HFFc6 (cell line): ENCODE measurements at places on chromosomes 13 and 19.

DNA sequence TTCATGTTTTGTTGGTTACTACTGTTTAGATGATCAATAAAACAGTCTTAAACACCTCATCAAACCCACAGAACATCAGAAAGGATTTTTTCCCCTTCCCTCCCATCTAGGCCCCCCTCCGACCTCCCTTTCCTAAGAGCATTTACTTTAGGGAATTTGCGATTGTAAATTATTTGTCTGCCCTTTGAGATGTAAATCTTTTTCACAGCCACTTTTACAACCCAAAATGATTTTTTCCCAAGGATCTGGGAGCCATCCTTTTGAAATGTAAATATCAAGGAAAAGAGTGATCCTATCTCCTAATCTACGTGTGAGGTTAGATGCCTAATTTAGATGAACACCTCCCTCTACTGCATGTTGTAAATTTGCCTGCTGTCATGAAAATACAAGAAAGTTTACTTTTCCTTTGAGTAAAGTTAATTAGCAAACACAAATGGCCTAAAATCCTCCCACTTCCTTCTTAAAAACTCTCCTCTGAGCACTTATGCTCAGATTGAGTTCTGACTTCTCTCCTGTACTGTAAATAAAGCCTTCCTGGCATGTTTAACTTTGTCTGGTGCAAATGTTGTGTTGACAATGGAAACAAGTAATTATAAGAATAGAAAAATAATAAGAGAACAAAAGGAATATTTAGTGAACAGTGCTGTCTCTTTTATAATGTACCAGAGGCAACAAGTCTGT lies 1646.9 kb upstream of the SPRY2 start:
- no peak for DNase-seq

DNA sequence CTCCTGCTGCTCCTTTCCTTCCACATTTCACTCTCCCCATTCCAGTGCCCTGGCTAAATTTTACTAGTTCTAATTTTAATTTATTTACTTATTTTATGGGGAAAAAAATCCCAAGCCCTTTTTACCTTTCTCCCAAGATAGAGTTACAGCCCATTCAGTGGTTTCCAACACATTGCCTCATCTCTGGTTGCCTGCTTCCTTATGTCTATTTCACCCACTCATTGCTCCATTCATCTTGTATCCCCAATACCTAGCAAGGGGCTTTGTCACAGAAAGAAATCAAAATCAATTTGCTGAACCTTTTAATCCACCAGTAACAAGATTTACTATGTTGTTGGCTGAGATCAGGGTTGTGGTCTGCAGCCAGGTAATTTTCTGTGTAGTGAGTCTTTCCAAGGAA lies 55.9 kb downstream of the LHFPL6 start:
- DNase-seq = no peak

DNA sequence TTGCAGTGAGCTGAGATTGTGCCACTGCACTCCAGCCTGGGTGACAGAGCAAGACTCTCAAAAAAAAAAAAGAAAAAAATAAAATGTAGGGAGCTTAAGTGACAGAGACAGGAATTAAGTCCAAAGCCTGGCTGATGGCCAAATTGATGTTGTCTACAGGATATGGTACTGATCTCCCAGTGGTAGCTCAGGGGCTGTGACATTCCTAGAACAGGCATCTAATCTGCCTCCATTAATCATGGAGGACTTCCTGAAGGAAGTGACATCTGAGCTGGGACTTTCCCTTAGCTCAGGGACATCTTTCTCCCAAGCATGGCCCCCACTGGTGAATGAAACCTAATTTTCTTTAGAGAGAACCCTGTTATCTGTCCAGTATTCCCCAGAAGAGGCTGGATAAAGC lies 11.4 kb upstream of the EDDM13 start:
- no peak for DNase-seq

GRCh38 chr19:11581740-11582139 lies 4.3 kb upstream of the ACP5 start:
- no peak for DNase-seq

GRCh38 chr19:16626796-16627192 lies 1.2 kb downstream of the MED26 start:
- DNase-seq = no peak

- no peak for DNase-seq
These were observed 90.2 kb upstream of the UQCRFS1 start for GRCh38 chr19:29303069-29303718.

DNA sequence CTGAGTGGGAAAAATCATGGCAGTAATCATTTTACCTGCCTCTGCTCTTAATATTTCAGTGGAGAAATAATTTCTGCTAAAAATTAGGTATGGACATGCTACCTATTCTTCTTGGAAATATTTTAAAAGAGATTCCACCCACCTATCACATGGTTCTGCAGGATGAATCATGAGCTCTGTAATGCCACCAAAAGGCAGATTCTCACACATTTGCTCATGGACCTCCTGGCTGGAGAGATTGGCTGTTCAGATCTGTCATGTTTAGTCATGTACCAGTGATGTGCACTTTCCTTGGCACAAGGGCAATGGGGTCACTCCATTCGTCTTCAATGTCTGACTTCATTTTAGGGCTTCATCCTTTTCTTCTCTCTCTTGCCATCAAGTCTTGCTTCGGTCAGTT lies 101.8 kb upstream of the MBNL2 start:
- DNase-seq = peak; percentile 33

DNA sequence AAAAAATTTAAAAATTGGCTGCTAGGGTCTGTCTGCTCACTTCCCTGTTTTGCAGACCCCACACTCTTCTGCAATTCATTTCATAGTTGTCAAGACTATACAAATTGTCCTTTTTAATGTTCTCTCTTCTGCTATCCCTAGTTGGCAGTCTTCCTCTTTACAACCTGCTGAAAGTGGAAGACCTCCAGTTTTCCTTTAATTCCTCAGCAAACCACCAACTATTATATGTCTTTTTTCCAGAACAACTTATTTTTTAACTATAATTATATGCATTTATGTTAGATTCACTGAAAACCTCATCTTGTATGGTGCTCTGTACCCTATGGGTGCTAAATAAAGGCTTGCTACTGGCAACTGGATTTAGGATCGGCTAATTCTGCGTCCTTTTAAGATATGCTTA lies 1.1 kb upstream of the PHF11 start:
- DNase-seq = no peak

DNA sequence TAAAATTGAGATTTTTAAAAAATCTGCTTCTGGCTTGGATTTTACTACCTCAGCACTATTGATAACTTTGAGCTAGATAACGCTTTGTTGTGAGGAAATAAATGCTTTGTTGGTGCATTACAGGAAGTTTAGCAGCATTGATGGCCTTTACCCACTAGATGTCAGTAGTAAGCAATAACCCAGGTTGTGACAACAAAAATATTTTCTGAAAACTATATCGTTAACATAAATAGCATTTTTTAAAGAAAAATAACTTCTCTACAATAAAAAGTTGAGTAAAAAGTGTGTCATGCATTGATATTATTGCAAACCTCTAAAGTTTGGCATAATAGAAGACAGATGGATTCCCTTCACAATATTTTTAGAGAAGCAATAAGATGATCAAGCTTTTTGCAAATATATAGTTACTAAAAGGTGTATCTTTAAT lies 1246.5 kb downstream of the UQCRFS1 start:
- peak; percentile 15 for DNase-seq

- no peak for DNase-seq
These were observed 19.2 kb downstream of the MIER2 start for GRCh38 chr19:325173-325936.

- DNase-seq = no peak
These were observed 42.3 kb downstream of the TPTE2 start for GRCh38 chr13:19519049-19519448.

DNA sequence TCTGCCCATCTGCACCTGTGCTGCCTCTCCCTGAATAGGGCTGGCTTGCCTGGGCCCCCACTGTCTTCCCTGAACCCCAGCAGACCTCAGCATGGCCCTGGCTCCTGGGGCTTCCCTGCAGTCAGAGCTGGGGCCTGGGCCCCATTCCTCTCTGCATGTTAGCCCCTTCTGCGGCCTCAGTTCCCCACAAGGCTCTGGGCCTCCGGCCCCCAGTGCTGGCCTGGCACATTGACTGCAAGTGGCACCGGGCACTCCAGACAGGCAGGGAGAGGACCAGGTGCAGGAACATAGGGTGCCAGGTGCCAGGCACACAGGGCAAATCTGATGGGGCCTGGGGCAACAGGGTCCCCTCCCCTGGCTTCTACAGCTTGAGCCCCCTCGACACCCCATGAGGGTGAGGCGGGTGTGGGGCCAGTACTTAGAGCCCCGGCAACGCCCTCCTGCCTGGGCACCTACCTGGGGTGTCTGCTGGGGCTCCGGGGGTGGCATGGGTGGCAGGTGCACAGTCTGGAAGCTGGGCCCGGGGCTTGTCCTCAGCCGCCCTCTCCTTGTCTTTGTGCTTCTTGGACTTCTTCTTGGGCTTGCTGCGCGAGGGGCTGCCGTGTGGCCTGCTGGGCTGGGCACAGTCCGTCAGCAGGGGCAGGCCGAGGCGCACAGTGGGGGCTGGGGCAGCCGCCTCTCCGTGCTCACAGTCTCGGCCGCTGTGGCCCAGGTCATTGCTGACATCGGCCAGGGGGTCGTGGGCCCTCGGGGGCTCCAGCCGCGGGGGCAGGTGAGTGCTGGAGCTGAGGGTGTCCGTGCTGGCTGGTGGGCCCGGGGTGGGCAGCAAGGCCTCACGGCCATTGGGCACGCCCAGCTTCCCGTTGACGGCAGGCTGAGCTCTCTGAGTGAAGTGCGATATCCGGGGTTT lies 12.3 kb upstream of the ISYNA1 start:
- DNase-seq = no peak

GRCh38 chr19:43765109-43765876 lies 10.5 kb upstream of the SMG9 start:
- peak; percentile 98 for DNase-seq

- no peak for DNase-seq
These were observed 135.0 kb downstream of the CRYL1 start for GRCh38 chr13:20390526-20391175.

DNA sequence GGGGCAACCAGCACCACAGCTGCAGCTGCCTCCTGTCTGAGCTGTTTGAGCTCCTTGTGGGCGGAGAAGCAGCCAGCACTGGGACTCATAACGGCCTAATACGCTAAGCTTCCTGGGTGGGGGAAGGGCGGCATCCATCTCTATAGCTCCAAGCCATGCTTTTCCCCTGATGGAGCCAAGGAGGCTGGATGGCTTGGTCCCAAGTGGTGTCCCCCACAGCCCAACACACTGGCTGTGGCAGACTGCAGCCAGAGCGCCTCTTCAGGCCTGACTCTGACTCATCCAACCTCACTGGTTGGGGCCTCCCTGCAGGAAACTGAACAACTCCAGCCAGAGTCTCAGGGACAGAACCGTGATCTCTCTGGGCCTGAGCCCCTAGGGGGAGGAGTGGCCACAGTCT lies 537.3 kb downstream of the SUCLA2 start:
- DNase-seq = peak; percentile 87

- no peak for DNase-seq
These were observed 10.9 kb upstream of the SHD start for GRCh38 chr19:4267901-4268815.

DNA sequence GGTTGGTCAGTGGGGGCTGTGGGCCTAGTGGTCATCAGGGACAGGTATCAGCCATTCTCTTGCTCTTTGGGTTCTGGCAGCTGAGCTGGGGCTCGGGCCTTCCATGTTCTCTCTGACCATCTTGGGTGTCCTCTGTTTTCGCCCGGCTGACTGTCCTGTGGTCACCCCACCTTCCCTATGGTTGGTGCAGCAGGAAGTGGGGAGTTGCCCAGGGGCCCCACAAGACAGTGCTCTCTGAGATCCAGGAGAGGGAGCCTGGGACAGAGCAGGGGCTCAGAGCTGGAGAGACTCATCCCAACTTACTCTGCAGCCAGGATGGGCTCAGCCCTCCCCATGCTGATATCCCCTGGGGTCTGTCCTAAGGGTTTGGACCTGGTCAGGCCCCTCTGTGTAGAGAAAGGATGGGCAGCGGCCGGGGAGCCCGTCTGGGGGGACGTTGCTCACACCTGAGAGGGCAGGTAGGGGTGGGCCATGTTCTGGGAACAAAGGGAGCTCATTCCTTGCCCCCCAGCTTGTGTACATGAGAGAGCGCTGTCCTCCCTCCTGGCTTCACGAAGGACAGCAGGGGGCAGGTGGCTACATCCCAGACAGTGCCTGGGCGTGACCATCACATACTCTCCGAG lies 937 bp upstream of the CEACAM8 start:
- DNase-seq = no peak

- DNase-seq = no peak
These were observed 275.2 kb upstream of the GPC6 start for GRCh38 chr13:92951273-92951890.

DNA sequence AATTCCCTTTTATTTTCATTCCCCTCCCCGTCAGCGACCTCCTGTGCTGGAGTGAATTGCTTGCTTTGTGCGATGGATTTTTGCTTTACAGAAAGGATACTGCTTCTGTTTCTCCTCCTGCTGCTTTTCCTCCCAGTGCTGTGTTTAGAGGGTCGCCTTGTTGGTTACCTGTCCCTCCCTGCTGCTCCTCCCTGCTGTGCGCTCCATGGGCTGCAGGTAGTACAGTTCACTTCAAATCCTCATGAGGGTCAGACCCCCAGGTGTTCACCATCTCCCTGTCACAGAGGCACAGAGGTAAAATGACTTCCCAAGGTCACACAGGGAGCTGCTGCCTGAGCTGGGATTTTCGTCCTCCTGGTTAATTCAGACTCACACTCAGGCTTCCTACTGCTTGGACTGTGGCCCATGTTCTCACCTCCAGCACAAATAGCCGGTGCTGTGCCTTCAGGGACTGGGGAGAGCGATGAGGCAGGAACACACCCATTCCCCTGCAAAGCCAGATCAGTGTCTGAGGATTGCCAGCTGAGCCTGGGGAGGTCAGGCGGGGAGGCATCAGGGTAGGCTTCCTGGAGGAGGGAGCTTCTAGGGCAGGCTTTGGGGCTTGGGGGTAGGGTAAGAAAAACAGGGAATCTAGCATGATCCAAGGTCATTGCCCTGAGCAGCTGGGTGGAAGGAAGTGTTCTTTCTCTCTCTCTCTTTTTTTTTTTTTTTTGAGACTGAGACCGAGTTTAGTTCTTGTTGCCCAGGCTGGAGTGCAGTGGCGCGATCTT lies 14.4 kb downstream of the BICRA start:
- no peak for DNase-seq

DNA sequence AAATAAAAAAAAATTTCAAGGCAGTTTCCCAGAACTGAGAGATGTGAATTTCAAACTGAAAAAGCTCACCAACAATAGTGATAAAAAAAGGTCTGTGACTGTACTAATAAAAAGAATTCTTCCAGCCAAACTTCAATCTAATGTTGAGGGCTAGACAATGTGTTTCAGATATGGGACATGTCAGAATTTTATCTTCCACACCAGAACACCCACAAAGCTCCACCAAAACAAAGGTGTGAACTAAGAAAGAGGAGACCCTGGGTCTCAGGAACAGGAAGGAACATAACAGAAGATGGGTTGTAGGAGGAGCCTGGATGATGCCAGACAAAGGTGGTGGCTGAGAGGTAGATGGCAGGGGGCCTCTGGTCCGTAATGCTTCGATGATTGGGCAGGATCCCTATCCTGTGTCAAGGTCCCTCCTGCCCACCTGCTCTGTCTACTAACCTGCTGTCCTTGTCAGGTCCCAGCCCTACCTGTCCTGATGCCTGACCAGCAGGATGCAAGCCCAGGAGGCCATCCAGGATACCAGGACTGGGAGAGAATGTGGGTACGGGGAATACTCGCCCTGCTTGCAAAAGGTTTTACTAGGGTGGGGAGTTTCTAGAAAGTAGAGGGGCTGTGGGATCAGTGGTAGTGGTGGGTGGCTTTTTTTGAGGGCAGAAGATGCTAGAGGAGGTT lies 4.5 kb downstream of the MZF1 start:
- no peak for DNase-seq

GRCh38 chr19:53813996-53814395 lies 10.1 kb downstream of the NLRP12 start:
- DNase-seq = peak; percentile 89
